ENCODE measurements at places on chromosomes 6 and 20.

DNA sequence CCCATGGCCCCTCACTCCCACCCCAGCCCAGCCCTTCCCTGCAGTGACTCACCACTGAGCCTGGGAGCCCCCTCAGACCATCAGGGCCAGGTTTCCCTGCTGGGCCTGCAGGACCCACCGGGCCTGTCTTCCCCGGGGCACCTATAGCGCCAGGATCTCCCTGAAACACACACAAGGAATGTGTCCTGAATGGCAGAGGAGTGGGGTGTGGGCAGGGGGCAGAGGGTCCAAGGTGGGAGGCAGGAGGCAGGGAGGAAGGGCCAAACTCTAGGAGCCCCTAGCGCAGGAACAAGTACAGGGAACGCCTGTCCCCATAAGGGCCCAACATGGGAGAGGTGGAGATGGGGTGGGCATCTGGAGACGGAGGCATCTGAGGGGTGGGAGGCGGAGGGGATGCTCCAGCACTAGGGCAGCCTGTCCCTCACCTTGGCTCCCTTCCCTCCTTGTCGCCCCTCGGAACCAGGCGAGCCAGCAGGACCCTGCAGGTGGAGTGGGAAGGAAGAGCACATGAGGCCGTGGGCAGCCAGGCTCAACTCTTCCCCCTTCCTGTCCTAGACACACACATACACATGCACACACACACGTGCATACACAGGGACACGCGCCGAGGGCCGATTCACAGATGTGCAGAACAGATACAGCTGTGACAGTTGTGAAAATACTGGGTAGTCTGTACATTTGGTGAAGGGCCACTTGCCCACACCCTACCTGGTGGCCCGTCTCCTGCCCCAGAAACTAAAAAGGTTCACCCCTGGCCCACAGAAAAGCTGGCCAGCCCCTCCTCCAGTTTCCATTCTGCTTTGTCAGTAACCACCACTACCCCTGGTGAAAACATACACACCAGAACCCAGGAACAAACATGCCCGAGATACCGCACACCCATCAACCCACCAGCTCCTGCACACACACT, 24.6 kb downstream of the COL11A2 start:
- no peak for DNase-seq

GRCh38 chr20:57390604-57391438, at the start of gene RBM38:
Gene RBM38 (plus strand): TSS chr20:57391396. CDS start chr20:57391582, 186 bp downstream.
- peak; percentile 34 for DNase-seq

DNA sequence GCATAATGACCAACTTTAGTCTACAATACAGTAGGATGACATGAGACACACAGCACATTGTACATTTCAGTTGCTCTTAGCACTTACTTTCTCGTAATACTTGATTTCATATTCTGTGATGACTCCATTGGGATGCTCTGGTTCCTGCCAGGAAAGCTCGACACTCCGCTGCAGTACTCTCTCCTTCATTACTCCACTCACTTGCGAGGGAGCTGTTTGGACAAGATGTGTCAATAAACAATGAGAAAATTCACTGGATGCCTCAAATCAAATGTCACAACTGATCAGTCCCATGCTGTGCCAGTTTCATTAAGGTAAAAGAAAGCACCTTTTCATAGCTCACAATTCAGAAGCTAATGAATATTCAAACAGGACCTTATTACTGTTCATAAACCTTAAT, 147.1 kb downstream of the EPHA7 start:
- no peak for DNase-seq

DNA sequence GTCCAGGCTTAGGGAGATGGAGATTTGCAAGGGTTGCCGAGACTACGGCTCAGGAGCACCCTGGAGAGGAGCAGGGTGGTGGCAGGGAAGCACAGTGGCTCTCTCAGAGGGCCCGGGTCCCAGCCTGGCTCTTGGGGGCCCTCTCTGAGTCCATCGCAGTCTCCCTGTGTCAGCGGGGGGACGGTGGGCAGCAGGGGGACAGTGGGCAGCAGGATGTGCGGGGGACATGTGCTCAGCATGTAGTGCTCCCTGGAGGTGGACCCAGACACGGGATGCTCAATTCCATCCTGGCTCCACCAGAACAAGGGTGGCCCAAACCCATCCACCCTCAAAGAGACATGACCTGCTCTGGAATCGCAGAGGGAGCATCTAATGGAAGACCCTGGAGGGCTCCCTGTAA, 43.0 kb upstream of the ZBP1 start:
- DNase-seq, result no peak

DNA sequence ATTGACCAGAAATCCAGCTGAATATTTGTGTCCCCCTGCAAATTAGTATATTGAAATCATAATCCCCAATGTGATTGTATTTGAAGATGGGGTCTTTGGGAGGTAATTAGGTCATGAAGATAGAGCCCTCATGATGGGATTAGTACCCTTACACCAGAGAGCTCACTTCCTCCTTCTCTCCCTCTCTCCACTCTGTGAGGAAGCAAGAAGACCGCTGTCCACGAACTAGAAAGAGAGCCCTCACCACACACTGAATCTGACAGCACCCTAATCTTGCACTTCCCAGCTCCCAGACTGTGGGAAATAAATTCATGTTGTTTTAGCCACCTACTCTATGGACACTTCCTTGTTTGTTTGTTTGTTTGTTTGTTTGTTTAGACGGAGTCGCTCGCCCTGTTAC, 11.9 kb upstream of the PLAGL1 start:
- no peak for DNase-seq

DNA sequence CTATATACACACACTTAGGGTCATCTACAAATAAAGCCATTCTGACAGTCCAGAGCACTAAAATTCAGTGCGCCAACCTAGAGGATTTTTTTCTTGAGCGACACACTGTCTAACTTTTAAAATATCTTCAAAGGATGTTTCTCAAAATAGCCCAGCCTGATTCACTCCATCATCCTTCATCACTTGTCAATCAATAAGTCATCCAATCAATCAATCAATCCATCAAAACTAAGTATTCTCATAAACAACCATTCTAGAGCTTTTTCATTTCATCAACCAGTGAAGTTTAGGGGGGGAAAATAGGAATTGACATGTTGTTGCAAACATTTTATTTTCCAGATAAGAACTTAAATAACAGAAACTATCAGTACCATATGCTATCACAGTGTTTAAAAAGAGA, 183.2 kb downstream of the HDGFL1 start:
- DNase-seq, result no peak

- no peak for DNase-seq
Measured at GRCh38 chr20:33053291-33054106, at the start of gene BPIFB3. Gene BPIFB3 (plus strand): TSS chr20:33053903. CDS start chr20:33055436, 1,533 bp downstream.

DNA sequence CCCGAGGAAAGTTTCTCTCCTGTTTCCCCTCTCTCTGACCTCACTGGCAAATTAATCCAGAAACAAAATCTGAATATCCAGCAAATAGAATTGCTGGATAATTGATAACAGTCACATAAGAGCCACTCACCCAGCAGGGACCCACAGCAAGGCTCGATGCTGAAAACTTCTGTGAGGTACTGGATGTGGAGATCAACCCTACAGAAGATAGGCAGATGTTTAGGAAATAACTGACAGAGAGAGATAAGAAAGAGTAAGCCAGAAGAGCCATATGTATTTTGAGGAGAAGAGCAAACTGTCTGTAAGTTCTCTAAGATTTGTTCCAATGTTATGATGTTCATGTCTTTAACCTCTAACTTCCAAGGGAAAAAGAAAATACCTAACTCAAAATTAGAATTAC, 59.7 kb downstream of the PKHD1 start:
- no peak for DNase-seq

GRCh38 chr20:22452442-22453011, 131.8 kb downstream of the FOXA2 start:
- no peak for DNase-seq

- no peak for DNase-seq
Measured at GRCh38 chr6:115078555-115078954, 735.7 kb upstream of the HS3ST5 start.

- no peak for DNase-seq
Measured at GRCh38 chr20:62980380-62980960, 26.3 kb downstream of the BHLHE23 start.

- no peak for DNase-seq
Measured at GRCh38 chr6:118844915-118845314, 49.0 kb upstream of the ASF1A start.

- no peak for DNase-seq
Measured at GRCh38 chr6:3509336-3509735, 52.5 kb upstream of the SLC22A23 start.

- DNase-seq, result no peak
Measured at GRCh38 chr6:1554476-1555310, 55.0 kb upstream of the FOXC1 start.

DNA sequence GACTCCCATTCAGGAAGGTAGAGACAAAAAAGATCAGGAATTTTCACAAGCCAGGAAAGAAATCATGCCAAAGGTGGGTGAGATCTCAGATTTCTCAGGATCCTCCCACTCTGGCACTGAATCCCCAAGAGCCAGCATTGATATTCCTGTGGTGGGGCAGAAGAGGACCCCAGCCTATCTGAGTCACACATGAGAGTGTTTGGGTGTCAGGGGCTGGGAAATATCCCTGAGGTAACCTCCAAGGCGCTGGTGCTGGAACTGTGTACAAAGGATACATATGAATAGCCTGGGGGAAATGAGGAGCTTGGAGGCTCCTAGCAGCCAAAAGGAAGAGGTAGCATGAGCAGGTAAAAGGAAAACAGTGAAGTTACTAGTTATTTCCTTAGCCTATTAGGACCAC, 369.4 kb downstream of the BTBD9 start:
- DNase-seq, result no peak

Measured in amniotic stem cell (primary cell).